ENCODE measurements at places on chromosomes 12 and 14.

- H3K4me1 ChIP-seq, result peaks cover 3% of the 10 kb centered on the region
- peaks cover 35% of the 10 kb centered on the region for H3K36me3 ChIP-seq
- no peaks in the 10 kb centered on the region for H3K27me3 ChIP-seq
Measured at GRCh38 chr12:64706857-64707256, 52.3 kb downstream of the GNS start.

GRCh38 chr12:123148223-123148622, 2.7 kb downstream of the PITPNM2 start:
- no peak overlapping the region for H3K4me3 ChIP-seq
- no peak overlapping the region for H3K27ac ChIP-seq
- DNase-seq, result no peak
- H3K4me1 ChIP-seq, result peaks cover 40% of the 10 kb centered on the region

DNA sequence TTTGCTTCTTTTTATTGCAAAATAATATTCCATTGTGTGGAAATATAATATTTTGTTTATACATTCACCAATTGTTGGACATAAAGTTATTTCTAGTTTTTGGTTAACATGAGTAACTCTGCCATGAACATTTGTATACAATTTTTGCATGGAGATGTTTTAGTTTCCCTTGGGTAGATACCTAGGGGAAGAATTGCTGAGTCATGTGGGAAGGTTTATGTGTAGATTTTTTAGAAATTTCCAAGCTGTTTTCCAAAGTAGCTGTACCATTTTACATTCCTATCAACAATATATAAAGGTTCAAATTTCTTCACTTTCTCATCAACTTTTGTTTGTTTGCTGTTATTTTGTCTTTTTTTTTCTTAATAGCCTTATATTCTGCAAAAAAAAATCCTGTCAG, 664.7 kb upstream of the FBXO33 start:
- no peaks in the 10 kb centered on the region for H3K4me1 ChIP-seq
- DNase-seq, result no peak
- H3K27ac ChIP-seq, result no peak overlapping the region
- no peak overlapping the region for H3K4me3 ChIP-seq

DNA sequence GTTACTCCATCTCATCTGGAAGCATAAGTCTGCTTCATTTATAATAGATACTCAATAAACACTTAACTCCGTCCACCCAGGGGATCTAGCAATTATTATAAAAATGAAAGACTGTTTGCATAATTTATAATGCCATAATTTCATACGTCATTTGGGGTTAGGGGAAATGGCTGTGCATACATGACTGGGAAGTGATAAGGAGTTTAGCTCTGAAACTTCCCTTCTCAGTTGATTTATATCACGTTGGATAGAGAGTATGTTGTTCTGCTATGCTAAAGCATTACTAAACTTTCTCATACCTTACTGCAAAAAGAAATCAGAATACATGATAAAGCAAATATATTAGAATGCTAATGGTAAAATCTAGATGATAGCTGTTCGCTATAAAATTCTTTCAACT, 90.4 kb upstream of the DYNC1H1 start:
- peaks cover 69% of the 10 kb centered on the region for H3K4me1 ChIP-seq
- H3K4me3 ChIP-seq, result no peak overlapping the region
- H3K36me3 ChIP-seq, result peaks cover 25% of the 10 kb centered on the region

- H3K27me3 ChIP-seq, result no peaks in the 10 kb centered on the region
- peaks cover 43% of the 10 kb centered on the region for H3K4me1 ChIP-seq
- DNase-seq, result no peak
- H3K27ac ChIP-seq, result no peak overlapping the region
Measured at GRCh38 chr12:121455766-121456420, 56.0 kb downstream of the RNF34 start.

DNA sequence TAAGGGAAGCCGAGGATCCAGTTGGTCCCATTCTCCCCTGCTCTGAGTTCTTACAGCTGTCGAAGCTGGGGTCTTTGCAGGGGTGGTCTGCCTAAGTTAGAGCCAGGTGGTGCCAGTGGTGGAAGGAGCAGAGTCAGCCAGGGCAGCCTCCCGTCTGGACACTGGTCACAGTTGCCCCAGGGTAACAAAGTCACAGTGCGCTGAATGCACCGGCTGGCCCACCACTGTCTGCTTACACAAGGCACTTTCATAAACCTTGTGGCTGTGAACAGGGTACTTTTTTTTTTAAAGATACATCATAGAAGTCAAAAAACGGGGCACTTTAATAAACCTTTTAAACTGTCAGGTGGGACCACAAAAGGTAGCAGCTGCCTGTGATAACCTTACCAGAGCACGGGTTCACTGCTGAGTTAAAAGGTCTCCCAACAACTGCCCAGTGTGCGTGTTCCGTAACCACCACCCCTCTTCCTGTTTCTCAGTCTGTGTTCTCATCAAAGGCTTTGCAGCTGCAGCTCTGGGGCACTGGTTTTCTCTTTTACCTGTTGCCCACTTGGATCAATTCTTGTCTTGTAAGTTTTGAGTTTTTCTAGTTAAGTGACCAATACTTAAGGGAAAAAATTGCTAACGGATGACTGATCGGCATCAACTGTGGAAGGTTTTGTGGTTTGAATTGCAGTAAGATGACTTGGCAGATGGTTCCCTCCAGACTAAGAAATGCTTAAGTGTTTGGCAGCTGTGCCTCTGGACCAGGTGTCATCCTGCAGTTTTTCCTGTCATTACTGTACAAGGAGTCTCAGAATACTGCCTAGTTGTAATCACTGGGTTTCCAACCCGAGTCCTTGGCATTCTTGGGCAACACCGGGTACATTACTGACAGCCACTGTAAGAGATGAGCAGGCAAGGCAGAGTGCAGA, 55.9 kb downstream of the DYNC1H1 start:
- peaks cover 70% of the 10 kb centered on the region for H3K36me3 ChIP-seq
- peak overlapping the region; percentile 32 for H3K4me3 ChIP-seq
- peaks cover 39% of the 10 kb centered on the region for H3K4me1 ChIP-seq

DNA sequence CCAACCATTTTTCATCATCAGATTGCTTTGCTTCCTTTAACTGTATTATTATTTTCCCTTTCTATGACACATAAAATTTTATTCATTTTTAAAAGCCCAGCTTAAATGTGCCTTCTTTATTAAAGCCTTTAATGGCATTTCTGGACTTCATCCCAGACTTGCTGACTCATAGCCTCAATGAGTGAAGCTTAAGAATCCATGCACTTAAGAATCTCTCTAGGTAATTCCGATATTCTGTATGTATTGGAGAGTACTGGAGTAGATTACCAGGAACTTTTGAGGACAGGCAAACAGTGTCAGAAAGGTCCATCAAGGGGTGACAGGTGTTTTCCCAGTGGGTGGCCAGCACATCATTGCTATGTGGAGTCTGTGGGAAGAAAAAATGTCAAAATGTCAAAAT, 107.9 kb downstream of the PTPRQ start:
- no peaks in the 10 kb centered on the region for H3K27me3 ChIP-seq
- DNase-seq, result no peak
- H3K36me3 ChIP-seq, result no peaks in the 10 kb centered on the region
- no peak overlapping the region for H3K4me3 ChIP-seq

DNA sequence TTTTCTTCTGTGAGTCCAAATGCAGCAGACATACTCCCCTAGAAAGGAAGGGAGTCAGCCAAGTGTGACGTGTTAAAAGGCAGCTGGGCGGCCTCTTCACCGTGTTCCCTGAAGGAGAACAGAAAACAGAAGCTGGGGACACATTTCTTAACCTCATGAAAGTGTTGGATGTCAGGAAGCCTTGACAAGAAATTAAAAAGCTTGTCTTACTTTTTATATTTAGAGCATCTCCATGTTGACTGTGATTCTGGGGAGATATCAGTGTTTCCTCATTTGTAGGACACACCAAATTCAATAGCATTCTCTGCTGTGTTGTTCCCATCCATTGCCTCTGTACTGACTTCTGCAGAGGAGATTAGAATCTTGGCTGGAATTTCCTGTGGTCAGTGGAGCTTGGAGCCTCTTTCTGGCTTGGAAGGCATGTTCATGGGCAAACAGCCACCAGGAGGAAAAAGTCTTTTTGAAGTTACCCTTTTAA, 93.7 kb downstream of the RMST start:
- DNase-seq, result no peak
- no peak overlapping the region for H3K4me3 ChIP-seq
- no peaks in the 10 kb centered on the region for H3K27me3 ChIP-seq
- no peak overlapping the region for H3K27ac ChIP-seq

GRCh38 chr14:28760431-28760996, 6.1 kb upstream of the FOXG1 start:
- H3K27ac ChIP-seq, result no peak overlapping the region
- DNase-seq, result no peak
- peaks cover 2% of the 10 kb centered on the region for H3K4me1 ChIP-seq
- peaks cover 2% of the 10 kb centered on the region for H3K36me3 ChIP-seq
- H3K4me3 ChIP-seq, result no peak overlapping the region

DNA sequence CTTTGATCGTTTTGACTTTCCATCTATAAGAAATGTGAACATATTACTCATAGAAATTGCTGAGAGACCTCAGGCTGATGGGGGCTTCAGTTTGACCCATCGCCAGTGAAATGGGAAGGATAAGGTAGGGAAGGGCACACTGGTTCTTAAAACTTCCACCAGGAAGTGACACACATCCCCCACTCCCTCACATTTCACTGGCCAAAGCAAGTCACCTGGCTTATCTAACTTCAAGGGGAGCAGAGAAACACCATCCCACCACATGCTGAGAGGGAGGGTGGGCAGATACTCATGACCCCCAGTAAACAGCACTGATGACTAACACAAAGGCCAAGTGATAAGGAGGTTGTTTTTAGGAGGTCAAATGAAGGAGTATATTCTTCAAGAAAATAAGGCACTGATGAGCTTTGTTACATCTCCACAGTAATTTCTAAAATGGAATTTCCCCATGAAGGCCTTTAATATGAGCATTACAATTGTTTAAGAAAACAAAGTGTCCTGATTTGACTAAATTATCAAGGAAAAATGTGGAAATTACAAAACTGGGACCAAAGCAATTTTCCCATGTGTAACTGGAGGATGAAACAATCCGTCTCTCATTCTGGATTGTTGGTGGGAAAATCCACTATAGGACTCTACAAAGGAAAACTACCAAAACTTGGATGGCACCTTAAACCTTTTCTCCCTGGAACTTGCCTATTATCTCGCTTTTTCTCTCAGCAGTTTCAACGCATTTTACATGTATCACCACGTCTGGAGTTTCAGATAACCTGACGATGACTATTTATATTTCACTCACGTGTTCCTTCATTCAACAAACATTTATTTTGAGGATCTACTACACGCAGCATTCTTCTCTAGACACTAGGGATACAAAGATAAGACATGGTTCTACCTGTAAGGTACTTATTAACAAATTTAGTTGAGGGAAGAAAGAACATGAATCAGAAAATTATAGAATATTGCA, 91.8 kb upstream of the EEA1 start:
- H3K27me3 ChIP-seq, result no peaks in the 10 kb centered on the region
- H3K36me3 ChIP-seq, result no peaks in the 10 kb centered on the region
- H3K4me1 ChIP-seq, result no peaks in the 10 kb centered on the region
- H3K27ac ChIP-seq, result no peak overlapping the region
- H3K4me3 ChIP-seq, result no peak overlapping the region

DNA sequence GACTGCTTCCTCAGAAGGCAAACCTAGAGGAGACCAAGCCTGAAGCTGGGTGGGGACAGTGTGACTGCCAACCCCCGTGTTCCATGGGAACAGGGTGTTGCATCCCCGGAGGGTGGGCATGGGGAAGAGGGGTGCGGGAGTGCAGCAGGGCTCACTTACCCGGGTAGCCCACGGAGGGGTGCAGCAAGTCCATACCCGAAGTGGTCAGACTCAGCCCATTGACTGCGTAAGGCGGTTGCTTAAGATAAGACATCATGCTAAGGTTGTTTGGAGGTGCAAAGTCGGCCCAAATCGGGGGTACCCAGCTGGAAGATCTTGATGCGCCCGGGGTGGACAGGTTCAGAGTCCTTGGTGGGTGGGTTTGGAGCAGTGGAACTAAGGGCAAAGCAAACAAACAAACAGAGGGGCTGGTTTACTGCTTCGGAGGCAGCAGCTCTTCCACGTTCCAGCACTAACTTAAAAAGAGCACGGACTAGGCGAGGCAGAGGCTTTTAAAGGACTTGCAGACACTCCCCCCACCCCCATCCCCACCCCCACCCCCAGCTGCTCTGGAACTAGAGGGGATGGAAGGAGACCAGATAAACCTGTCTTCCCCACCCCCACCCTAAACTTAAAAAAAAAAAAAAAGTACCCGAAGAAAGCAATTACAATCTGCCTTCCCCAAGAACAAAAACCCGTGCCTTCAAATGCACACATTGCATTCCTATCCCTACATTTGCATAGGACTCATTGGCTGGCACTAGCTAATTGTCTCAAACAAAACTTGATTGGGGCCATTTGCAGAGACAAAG, 4.9 kb downstream of the OTX2 start:
- peaks cover 13% of the 10 kb centered on the region for H3K4me1 ChIP-seq
- DNase-seq, result no peak
- H3K36me3 ChIP-seq, result peaks cover 8% of the 10 kb centered on the region
- H3K27ac ChIP-seq, result no peak overlapping the region
- H3K4me3 ChIP-seq, result no peak overlapping the region

DNA sequence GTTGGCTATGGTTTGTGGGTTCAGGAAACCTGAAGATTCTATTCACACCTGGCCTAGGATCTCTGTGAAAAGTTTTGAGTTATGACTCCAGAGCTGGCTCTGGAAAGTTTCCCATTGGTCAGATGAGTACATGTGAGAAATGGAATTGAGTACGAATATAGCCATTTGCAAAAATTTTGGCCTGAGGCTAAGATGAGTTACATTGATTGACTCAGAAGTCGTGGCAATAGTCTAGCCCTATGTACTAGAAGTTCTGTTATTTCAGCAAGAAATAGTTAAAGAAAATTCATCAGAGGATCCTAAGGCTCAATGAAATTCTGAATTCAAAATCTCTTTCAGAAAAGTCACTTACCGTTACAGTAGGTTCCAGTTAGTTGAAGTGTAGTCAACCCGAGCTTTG, 109.9 kb downstream of the PTCSC3 start:
- no peaks in the 10 kb centered on the region for H3K4me1 ChIP-seq
- no peak overlapping the region for H3K4me3 ChIP-seq
- H3K27me3 ChIP-seq, result peaks cover 30% of the 10 kb centered on the region
- no peak overlapping the region for H3K27ac ChIP-seq
- no peaks in the 10 kb centered on the region for H3K36me3 ChIP-seq

DNA sequence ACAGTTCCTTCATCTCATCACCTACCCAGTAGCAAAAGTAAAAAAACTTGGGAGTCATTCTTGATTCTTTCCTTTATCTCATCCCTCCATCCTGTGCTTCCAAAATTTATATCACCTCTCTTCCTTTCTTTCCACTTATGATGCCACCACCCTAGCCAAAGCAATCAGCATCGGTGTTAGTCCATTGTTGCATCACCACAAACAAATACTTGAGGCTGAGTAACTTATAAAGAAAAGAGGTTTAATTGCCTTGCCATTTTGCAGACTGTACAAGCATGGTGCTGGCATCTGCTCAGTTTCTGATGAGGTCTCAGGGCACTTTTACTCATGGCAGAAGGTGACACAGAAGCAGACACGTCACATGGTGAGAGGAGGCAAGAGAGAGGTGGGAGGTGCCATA, 19.8 kb upstream of the CATSPERB start:
- DNase-seq, result no peak
- H3K27me3 ChIP-seq, result no peaks in the 10 kb centered on the region
- no peak overlapping the region for H3K27ac ChIP-seq
- peaks cover 15% of the 10 kb centered on the region for H3K36me3 ChIP-seq
- no peak overlapping the region for H3K4me3 ChIP-seq
- no peaks in the 10 kb centered on the region for H3K4me1 ChIP-seq

Measured in activated CD4-positive, alpha-beta T cell treated with anti-CD3 and anti-CD28 coated beads, Interleukin-2, amount 10 ng/mL, durations not matched to agents 7 days and 5 days (primary cell).